Fibroblast of skin of abdomen (primary cell): ENCODE measurements at places on chromosomes 16 and 17.

DNA sequence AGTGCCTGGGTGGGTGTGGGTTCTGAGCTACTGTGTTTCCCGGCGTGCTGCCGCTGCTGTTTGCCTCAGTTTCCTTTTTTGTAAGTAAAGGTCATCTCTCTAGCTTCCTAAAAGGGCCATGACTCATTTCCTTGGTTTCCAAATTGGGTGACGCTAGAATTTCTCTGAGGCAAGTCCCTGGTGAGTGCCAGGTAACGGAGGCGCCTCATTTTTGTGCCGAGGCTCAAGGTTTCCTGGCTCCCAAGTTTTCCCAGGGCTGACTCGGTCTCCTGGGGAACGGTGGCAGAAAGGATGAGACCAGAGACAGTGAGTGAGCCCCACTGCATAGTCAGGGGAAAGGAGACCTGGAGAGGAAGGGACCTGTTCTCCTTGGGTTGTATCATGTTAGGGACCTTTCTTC, 20.3 kb downstream of the MSI2 start:
- DNase-seq, result no peak

GRCh38 chr17:9472094-9472493, 103.5 kb downstream of the STX8 start:
- peak; percentile 21 for DNase-seq

GRCh38 chr17:16971458-16972338, at the start of gene TNFRSF13B:
Gene TNFRSF13B (minus strand): TSS chr17:16972118. CDS start chr17:16972075, 43 bp downstream.
- no peak for DNase-seq

GRCh38 chr16:74909665-74910064, 75.3 kb downstream of the WDR59 start:
- no peak for DNase-seq

GRCh38 chr17:49543860-49544259, 31.8 kb upstream of the NXPH3 start:
- no peak for DNase-seq

DNA sequence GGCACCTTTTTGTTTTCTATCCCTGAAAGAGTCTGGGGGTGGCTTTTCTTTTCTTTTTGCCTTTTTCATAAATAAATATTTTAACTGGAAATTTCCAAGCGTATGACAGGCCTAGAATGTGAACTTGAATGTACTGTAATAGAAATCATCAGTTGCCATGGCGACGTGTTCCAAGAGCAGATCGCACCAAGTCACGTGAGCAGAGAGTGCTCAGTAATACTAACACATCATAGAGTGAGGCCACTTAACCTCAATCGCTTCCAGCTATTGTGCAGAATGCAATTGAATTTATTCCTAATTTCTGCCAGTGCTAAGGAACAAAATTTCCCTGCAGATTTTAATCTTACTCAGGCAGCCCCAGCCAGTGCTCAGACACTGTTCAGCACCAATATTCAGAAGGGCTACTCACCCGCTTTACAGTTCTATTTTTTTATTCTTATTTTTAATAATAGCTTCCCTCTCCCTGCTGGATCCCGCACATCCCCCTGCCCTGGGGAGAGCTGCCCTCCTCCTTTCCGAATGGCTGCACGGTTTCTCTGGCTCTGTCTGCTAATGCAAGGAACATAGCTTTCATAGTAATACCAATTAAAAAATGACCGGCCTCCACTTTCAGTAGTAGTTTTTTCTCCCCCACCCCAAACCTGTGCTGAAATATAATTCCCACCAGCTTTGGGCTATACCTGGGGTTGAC, 26.2 kb upstream of the PMFBP1 start:
- DNase-seq, result peak; percentile 84

DNA sequence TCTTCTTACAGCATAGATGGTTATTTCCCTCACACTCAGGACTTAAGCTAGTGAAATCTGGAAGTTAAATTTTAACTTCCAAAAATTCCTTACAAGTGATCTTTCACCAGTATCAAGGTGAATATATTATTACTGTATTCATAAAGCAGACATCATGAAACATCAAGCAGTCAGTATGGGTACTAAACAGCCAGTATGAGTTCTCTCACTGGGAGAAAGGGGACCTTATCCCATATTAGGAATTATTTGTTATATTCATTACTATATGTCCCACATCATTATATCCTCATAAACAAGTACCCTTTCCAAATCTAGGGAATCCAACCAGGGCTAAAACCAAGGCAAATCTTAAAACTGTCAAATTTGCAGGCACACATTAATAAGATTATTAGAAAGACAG, 15.3 kb downstream of the NUFIP2 start:
- no peak for DNase-seq

GRCh38 chr17:288802-289356, 63.7 kb downstream of the RPH3AL start:
- no peak for DNase-seq

- no peak for DNase-seq
These were observed 6.2 kb downstream of the C1QL1 start for GRCh38 chr17:44961921-44962350.

DNA sequence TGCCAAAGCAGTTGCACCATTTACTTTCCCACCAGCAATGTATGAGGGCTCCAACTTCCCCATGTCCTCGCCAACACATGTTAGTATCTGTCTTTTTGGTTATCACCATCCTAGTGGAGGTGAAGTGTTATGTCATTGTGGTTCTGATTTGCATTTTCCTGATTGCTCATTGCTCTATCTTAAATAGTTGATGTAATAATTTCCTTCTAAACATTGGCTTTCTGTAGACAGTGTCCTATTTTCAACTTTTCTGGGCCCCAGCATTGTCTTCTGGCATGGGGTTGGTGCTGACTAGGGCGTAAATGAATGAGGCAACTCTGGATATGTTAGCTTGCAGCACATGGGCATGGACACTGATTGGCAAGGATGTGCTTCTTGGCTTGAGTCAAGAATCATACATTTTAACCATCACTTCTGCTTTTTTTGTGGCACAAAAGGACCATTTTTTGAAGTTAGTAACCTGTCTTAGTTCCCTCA, 25.1 kb downstream of the PLCG2 start:
- no peak for DNase-seq

DNA sequence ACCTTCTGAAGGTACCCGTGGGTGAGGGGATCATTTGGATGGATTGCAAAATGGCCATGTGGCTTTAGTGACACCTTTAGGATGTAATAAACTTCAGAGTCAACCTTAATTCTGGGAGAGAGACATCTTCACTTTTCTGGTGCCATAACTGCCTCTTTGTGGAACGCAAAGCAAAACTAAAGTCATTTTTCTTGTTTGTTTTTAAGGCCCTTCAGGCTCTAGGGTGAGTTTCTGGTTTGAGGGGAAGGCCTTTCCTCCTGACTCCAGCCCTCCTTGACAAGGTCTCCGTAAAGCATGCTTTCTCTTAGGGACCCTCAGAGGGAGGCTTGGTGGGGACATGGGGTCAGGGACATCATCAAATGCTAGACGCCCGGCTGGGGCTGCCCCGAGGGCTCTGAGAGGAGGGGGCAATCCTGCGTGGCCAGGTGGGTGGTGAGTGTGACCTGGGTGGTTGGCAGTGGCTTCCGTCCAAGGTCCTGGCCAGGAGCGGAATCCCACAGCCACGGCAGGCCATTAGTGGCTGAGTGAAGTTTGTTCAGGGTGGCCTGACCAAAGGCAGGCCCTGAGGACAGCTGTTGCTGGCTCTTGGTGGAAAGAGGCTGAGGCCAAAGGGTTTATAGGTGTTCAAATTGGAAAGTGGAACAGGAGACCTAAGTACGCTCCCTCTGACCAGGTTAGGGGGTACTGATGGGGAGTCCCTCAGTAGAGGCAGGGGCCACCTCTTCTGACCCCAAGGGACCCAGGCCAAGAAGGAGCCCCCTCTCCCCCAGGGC, 112.2 kb downstream of the METRNL start:
- no peak for DNase-seq

GRCh38 chr17:73308017-73308823, 3.6 kb downstream of the CDC42EP4 start:
- DNase-seq, result peak; percentile 69

- peak; percentile 50 for DNase-seq
These were observed 973 bp upstream of the UBTF start for GRCh38 chr17:44220213-44221083.

- DNase-seq, result no peak
These were observed 77.2 kb downstream of the NT5M start for GRCh38 chr17:17380145-17380925.

DNA sequence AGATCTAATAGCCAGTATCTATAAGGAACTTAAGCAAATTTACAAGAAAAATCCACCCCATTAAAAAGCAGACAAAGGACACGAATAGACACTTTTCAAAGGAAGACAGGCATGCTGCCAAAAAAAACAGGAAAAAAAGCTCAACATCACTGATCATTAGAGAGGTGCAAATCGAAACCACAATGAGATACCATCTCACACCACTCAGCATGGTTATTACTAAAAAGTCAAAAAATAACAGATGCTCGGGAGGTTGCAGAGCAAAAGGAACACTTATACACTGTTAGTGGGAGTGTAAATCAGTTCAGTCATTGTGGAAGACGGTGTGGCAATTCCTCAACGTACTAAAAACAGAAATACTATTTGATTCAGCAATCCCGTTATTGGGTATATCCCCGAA, 9.6 kb downstream of the STX8 start:
- no peak for DNase-seq

- DNase-seq, result peak; percentile 69
These were observed 24.4 kb upstream of the GPT2 start for GRCh38 chr16:46859719-46860152.

- peak; percentile 52 for DNase-seq
These were observed 1.2 kb downstream of the TMEM95 start for GRCh38 chr17:7356072-7356549.
